Heart left ventricle (tissue), 16 donors: ENCODE measurements at places on chromosomes 13 and 19. TPM values are rescaled to one million over a fixed set of nuclear protein-coding genes. Genes with fewer than 3 reads are reported as not detected.

DNA sequence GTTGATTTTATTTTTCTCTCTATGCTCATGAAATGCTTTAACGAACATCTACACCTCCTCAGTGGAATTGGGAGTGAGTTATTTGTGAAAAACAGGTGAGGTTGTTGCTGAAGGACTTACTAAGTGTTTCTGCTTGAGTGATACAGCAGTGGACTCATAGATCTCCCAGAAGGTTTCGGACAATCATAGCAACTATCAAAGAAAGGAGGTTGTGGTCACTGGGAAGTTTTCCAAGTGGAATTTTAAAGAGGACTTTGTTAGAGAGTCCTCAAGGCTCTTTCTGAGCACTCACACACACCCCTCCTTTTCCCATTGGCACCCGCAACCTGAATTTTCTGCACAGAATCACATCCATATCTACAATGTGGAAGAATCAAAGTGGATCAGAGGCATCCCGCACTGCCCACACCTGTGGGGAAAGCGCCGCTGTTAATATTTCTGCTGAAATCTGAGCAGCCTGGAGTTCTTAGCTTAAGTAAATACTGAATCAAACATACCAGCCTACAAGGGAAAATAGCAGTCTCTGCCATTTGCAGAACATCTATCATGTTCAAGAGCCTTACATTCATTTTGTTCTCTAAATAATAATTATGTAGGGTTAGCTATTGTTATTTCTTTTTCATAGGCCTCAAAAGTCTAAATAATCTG, 719.4 kb downstream of the DIAPH3 start:
- no peak for DNase-seq

DNA sequence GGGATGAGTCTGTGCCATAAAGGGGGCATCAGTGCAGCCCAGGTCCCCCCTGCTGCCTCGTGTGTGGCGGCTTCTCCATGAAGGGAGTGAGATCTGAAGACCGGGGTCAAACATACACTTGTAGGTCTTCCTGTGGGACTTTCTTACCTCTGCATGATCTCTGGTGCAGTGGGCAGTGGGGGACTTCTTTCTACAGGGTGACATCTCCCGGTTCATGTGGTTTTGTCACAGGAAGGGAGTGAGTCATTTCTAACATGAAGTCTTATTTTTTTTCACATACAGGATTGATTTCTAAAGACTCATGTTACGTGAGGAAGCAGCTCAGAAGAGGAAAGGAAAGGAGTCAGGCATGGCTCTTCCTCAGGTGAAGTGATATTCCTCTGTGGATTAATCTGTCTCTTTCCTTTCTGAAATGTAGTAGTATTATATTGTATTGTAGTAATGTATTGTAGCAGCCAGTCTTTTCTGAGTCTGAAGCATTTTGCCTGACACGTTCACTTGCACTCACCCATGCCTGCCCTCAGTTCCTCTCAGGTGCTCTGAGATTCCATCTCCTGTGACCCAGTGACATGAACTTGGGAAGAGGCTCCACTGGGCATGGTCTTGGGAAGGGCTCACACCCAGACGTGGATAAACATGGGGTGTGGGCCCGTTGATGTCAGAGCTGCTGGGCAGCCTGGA, 15.7 kb downstream of the ZNF808 start:
- DNase-seq, result no peak

DNA sequence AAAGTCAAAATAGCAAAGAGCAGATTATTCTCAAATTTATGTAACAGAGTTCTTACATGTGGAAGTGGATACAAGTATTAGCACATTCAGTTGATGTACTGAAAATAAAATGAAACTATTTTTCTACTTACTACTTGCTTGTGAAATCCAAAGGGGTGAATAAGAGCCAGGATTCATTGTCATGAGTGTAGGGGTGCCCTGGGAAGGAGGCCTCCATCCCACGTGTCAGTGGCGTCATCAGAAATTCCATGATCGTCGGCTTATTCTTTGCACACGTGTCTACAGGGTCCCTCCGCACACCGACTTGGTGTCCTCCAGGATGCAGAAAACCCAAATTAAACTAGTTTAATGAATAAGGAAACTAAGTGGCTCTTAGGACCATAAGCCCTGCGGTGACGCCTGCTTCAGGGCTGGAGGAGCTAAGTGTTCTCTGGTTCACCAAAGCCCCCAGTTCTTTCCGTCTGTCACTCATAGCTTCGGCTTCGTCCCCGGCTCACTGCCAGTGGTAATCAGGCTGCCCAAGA, 55.5 kb downstream of the IRS2 start:
- DNase-seq, result no peak

The ZBTB32 gene
- total RNA-seq, result not detected

The RNF17 gene
- total RNA-seq, result 0.13 TPM

The C5AR2 gene
- 0.49 TPM for total RNA-seq

The NXNL1 gene
- not detected for total RNA-seq

The VAV1 gene
- total RNA-seq, result 0.71 TPM

The SHANK1 gene
- 0.62 TPM for total RNA-seq
